Activated T-cell treated with anti-CD3 and anti-CD28 coated beads, Interleukin-2, amount 50 U/mL, for 1 hour (primary cell): ENCODE measurements at places on chromosomes 3 and 15.

DNA sequence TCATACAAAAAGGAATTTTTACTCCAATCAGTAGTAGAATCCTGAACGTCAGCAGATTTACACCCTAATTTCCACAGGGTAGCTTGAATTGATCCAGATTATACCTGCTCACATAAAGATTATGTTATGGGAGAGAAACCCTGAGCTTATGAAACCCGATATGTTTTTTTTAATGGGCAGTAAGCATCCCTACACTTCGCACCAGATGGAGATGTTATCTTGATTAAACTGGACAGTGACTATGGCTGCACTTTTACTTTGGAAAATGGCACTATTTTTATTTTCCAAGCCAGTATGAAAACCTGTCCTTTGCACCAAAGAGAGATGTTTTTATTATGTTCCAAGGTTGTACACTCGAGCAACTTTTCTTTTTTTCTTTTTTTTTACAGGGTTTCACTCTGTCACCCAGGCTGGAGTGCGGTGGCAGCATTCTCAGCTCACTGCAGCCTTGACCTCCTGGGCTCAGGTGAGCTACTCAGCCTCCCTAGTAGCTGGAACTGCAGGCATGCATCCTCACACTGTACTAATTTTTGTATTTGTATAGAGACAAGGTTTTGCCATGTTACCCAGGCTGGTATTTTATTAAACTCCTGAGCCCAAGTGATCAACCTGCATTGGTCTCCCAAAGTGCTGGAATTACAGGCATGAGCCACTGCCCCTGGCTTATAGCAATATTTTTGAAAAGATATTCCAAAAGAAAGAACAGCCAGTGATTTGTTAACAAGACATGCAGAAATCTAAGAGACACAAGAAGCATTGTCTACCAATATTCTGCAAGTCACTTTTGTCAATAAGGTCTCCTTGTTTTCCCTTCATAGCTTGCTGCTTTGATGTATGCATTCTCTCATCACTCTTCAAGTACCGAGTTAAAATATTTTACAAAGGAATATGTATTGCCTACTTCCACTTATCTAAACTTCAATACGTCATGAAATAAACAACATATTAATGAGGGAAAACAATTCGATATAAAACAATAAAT lies 1412.6 kb downstream of the ZPLD1 start:
- no peak for DNase-seq

GRCh38 chr15:75483961-75484360 lies 32.5 kb upstream of the SIN3A start:
- no peak for DNase-seq

GRCh38 chr15:46278062-46278461 lies 643.2 kb downstream of the SQOR start:
- no peak for DNase-seq

DNA sequence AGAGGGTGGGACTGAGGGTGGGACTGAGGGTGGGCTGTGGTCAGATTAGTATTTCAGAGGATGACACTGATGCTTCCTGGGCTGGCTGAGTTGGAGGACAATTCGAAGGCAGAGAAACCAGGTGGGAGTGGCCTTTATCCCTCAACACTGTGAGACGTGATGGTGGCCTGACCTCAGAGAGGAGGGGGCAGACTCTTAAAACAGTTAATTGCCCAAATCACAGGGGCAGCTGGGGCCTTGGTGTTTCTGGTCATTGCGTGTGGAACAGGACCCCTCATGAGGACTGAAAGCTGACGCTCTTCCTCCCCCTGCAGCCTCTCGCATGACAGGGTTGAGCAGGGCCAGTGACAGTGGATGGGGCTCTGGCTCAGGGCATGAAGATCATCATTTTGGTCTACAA lies 18.7 kb downstream of the DNASE1L3 start:
- DNase-seq = no peak

DNA sequence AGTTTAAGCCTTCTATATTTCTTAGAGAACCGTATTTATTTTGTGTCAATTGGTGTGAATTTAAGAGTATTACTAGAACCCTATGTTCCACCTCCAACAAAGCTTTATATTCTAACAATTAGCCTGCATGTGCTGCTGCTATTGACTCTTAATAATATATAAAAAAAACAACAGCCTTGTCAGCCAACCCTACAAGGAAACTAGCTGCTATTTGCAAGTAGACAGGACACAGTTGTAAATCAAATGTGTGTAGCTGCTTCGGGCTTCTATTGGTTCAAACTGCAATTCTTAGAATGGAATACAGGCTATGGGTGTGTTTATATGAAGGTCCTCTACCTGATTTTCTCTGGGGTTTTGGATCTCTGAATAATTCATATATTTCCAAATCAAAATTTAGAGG lies 60.7 kb downstream of the ZBTB20 start:
- DNase-seq = no peak

DNA sequence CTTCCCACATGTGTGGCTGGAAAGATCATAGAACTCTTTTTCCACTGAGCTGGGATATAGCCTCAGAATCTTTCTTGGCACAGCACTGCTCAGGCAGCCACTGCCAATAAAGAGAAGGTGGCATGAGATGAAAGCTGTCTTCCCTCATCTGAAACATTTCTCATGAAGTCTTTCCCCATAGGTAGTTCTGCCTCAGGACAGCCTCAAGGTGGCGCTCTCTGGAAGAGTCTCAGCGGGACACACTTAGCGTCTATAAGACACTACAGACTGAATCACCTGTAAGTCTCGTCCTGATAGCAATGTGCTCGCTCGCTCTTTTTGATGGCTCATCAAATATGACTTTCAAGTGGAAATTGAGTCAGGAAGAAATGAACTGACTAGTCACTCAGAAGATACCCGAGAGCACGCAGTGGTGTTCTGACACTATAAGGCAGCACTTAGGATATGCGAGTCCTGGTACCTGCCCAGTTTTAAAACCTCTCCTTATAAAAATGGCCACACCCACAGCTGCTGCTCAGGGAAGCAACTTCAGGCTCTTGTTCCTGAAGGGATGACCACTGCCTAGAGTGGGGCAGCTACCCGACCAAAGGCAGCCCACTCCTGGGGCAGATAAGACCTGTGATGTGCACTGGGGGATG lies 269.5 kb downstream of the SUCLG2 start:
- peak; percentile 30 for DNase-seq

GRCh38 chr3:60573494-60573893 lies 677.8 kb downstream of the FHIT start:
- DNase-seq = no peak

DNA sequence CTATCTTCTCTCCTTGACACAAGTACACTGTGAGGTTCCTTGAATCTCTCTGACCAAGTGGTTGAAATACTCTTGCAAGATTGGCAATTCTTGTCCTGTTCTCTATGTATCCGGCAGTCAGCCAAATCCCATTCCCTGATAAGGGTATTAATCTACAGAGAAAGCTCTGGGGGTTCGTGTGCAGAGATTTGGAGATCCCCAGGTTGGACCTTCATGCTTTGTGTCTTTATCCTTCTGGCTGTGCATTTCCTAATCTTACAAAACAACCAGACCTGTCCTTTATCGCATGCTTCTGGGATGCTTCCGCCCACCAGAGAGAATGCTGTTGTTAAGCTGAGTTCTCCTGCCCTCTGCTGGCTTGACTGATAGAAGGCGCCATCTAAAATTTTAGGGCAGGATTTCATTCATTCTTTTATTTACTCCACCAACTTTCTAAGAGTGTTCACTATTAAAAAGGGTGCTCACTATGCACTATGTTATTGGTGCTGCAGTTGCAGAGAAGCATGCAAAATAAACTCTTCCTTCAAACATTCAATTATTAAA lies 8.6 kb upstream of the SST start:
- DNase-seq = no peak

DNA sequence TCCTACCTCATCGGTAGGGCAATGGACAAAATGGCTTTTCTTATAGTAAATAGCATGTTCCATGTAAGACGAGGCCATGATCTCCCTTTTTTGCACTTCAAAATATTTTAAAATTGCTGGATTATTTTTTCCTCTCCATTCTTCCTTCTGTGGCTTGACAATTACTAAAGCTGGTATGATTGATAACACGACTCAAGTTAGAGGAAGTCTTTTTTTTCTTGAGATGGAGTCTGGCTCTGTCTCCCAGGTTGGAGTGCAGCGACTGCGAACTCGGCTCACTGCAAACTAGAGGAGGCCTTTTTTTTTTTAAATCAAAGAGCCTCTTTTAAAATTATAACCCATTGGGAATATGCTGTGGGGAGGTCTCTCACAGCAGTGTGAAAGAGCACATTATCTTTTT lies 124.5 kb upstream of the TBL1XR1 start:
- no peak for DNase-seq

- DNase-seq = peak; percentile 41
Observed at GRCh38 chr15:52234596-52235541, 43.7 kb upstream of the GNB5 start.

DNA sequence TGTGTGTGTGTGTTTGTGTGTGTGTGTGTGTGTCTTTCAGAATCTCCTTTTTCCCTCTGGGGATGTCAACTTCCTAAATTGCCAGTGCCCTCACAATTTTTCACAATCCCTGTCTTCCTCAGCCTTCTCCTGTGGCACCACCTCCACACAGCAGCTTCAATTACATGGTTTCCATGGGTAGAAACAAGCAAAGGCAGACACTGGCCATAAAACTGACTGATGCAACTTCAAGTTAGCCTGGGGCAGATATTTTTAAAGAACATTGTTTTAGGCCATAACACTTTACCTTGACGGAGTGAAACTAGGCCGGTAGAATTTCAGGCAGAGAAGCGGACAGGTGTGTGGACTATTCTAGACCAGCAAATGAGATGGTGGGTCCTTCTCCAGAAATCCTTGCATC lies 405.8 kb upstream of the SUCLG2 start:
- no peak for DNase-seq

DNA sequence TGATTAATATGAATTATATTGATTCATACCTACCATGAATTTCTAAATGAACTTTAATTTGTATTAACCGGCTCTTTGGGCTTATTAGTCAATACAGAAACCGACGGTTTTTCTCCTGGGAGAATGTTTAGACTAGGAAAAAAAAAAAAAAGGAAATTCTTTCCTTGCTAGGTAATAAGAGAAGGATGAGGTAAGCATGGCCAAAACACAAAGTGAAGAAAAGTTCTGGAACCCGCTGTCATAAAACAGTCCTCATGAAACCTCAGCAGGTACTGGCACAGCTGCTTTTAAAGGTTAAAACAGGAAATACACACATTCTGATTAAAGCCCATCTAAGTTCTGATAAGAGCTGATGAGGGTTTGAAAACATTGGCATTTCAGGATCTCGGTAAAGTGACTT lies 30.8 kb upstream of the PSTPIP1 start:
- no peak for DNase-seq

DNA sequence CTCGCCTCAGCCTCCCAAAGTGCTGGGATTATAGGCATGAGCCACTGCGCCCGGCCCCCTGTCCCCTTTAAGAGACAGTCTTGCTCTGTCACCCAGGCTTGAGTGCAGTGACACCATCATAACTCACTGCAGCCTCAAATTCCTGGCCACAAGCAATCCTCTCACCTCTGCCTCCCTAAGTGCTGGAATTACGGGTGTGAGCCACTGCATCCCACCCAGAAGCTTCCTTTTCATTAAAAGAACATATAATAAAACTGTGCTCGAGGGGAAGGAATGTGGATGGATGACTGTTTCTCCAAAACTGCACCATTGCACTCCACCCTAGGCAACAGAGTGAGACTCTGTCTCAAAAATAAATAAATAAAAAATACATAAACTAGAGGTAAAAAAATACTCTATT lies 70.1 kb downstream of the NCEH1 start:
- no peak for DNase-seq

- DNase-seq = no peak
Observed at GRCh38 chr3:14405360-14406238, 3.2 kb downstream of the SLC6A6 start.

GRCh38 chr15:71562251-71562650 lies 248.1 kb upstream of the NR2E3 start:
- no peak for DNase-seq

DNA sequence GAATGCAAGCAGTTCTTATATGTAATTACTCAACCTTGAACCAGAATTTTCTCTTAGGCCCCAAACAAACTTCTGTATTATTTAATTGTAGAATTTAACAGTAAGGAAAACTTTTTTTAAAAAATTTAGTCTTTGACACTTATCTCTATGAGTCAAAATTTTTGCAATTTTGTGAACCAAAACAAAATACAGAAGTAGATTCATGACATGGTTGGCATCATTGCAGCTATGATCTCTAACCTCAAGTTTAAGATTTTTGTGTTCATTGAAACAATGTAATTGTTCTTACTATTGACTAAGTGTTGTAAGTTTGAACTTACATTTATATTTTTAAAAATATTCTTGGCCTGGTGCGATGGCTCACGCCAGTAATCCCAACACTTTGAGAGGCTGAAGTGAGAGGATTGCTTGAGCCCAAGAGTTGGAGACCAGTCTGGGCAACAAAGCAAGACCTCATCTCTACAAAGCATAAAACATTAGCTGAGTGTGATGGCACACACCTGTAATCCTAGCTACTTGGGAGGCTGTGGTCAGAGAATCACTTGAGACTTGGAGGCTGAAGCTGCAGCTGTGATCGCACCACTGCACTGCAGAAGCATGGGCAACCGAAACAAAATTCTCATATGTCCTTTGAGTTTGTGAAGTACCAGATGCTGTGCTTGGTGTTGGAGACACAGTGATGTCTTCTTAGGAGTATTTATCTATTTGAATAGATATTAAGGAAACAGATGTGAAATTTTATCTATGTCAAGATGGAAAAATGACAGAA lies 39.7 kb downstream of the STT3B start:
- DNase-seq = no peak

- no peak for DNase-seq
Observed at GRCh38 chr15:55696221-55696620, 46.7 kb downstream of the PRTG start.

GRCh38 chr3:177196008-177196455 lies 1.2 kb downstream of the TBL1XR1 start:
- DNase-seq = no peak

GRCh38 chr3:178631950-178632349 lies 95.7 kb downstream of the KCNMB2 start:
- no peak for DNase-seq

DNA sequence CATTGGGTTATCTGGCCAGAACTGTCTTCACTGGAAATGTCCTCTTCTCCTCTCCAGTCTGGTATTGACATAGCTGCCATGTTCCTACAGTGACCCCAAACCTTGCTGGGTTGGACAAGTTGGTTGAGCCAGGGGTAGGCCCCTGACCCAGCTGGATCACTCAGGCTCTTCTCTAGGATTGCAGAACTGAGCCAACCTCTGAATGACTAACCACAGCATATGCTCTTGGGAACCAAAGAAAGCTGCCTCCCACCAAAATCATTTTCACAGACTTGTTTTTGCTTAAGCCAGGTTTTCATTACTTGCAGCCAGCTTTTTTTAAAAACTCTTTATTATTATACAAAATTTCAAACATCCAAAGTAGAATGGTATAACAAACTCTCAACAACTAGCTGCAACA lies 41.4 kb downstream of the FSIP1 start:
- DNase-seq = no peak
